Activated CD4-positive, alpha-beta T cell treated with anti-CD3 and anti-CD28 coated beads, Interleukin-2, amount 10 ng/mL, durations not matched to agents 24 days and 14 days (primary cell): ENCODE measurements at places on chromosomes 7 and 10.

GRCh38 chr7:131655447-131655846 is 99.0 kb upstream of the PODXL start:
- no peak for DNase-seq

GRCh38 chr10:5587151-5588079 is 62.7 kb downstream of the CALML3 start:
- no peak for DNase-seq

DNA sequence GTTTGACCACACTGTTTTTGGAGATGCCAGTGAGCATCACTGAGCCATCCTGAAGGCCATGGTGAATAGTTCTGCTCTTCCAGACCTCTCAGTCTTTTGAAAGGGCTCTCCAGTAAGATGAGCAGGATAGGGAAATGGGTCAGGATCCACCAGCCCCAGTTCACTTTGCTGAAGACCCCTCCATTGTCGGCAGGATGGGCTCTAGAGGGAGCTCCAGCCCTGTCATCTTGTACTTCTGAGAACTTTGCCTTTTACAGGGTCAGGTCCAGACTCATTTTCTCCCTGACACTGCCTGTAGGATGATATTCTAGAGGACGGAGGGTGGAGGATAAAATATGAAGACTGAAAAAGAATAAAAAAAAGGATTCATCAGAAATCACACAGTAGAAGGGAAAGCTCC is 13.1 kb downstream of the LHFPL3 start:
- DNase-seq: no peak

GRCh38 chr10:43226441-43226840 is 40.4 kb downstream of the RASGEF1A start:
- DNase-seq: no peak

DNA sequence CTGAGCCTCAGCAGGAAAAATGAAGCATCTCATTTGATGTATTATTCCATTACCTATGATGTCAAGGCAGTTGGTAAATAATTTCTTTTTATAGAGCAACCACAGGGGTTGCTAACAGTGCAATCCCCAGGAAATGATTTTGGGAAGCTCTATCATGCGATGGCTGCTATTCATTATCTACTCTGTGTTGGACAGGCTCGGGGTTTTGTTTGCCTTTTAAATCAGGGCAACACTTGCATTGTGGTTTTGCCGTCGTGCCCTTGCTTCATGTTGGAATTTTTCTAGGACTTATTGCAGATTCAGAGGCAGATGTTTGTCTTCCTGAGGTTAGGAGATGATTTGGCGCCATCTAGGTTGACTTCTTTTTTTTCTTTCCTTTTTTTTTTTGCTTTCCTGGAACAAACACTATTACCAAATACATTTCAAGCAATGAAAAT is 128.4 kb downstream of the BICC1 start:
- no peak for DNase-seq

DNA sequence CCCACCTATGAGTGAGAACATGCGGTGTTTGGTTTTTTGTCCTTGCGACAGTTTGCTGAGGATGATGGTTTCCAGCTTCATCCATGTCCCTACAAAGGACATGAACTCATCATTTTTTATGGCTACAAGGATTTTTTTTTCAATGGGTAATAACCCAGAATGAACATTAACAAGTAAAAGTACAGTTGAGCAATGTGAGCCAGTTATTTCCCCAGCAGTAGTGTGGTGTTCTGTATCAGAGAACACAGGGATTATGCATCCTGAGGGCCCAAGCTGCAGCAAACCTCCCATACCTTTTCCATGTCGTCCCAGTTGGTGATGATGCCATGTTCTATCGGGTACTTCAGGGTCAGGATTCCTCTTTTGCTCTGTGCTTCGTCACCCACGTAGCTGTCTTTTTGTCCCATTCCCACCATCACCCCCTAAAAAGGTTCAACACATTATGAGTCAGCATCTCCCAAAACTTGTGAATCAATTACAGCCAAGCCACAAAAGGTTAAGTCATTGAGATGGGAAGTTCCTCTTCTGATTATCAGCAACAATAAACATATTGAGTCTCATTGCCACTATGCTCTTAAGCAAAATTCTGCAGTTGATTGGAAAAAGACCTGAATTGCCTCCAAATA is 5.5 kb downstream of the ACTA2 start:
- DNase-seq: no peak

DNA sequence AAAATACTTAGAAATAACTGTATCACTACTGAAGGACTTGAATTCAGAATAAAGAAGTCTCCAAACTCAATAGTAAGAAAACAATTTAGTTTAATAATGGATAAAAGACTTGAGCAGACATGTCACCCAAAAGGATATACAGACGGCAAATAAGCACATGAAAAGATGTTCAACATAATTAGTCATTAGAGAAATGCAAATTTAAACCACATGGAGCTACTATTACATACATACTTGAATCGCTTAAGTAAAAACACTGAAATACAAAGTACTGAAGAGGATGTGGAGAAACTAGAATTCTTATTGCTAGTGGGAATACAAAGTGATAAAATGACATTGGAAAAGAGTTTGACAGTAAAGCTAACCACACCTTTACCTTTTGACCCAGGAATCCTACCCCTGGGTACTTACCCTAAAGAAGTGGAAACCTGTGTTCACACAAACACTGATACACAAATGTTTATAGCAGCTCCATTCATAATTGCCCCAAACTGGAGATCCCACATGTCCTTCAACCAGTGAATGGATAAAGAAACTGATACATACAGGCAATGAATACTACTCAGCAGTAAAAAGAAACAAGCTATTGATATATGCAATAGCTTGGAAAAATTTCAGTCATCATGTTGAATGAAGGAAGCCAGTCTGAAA is 54.3 kb upstream of the NFKB2 start:
- no peak for DNase-seq

DNA sequence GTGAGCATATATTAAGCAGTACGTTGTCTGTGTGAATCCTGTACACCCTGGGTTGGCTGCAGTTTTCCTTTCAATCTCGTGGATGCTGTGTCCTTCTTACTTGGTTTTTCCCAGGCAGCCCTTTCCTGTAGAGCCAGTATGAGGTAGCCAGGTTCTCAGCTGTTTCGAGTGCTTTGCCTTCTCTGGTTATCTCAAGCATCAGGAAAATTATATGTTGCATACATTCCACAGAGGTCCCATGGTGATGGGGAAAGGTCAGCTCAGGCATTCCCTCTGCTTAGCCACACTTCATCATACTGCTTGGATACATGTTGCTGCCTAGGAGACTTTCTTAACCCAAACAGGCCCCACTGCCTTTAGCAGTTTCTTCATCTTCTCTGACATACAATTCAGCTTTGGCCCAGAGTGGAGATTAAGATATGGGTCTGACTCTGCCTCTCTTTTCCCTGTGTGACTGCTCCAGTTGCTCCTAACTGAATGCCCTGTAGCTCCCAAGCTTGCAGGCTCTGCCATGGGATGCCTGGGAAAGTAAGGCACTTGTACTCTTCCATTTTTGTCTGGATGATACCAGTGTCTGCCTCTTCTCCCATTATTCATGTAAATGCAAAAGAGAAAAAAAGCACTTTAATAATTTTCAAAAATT is 11.3 kb downstream of the GNAI1 start:
- no peak for DNase-seq

- no peak for DNase-seq
Observed at GRCh38 chr10:2728087-2728486, 339.3 kb upstream of the PFKP start.
